Cardiac fibroblast (primary cell): ENCODE measurements at places on chromosomes 12 and 14.

- DNase-seq, result no peak
Observed at GRCh38 chr12:27366621-27367020, 34.0 kb downstream of the BMAL2 start.

- DNase-seq, result no peak
Observed at GRCh38 chr12:67742461-67742860, 93.9 kb downstream of the DYRK2 start.

DNA sequence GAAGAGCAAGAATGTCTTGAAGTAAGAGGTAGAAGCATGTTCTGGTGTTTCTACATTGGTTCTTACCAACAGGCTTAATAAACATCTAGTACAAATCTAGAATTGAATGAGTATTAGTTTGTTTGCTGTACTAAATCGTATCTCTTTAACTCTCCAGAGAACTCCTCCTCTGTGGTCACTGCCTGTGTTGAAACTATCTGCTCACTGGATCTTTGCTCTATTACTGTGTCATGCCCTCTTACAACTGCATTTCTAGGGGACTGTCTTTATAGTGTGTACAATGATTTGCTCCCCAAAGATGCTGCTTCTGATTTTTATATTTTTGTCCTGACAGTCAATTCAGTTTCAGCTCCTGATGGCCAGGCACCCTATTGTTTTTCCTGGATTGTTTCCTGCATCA lies 50.1 kb upstream of the E2F7 start:
- DNase-seq, result no peak

DNA sequence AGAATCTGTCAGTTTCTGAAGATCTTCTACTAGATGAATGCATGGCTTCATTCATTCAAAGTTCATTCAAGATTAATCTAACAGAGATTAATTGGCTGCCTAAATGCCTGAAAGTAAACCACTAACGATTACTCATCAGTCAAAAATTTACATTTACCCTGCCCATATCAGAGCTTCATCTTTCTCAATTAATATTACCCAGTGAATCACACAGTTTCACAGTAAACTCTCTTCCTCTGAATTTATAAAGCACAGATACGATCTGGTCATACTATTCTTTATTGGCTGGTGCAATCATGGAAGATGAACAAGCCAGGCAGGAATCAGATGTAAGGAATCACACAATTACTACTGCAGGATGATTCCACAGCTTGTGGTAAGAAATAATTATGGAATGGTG lies 377.7 kb downstream of the SLC16A7 start:
- peak; percentile 8 for DNase-seq

DNA sequence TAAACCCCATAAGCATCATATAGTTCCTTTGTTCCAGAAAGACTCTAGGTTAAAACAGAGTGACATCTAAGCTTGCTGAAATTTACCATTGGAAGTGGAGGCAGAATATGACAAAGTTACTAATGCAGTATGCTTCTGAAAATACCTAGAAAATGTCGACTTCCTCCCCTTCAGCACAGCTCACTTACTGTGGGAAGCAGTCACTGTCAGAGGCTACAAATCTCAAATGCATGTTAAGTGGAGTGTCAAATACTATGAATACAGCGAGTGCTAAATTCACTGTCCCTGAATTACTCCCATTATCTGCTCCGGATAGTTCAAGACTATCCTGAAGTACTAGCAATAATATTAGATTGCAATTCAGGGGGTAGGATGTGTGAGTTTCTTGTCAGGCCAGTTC lies 1454.6 kb downstream of the AACS start:
- no peak for DNase-seq

GRCh38 chr12:95216711-95217376 lies 423 bp downstream of the FGD6 start:
- peak; percentile 33 for DNase-seq

- no peak for DNase-seq
Observed at GRCh38 chr12:11710431-11710830, 61.0 kb downstream of the ETV6 start.

GRCh38 chr12:29088611-29089219 lies 60.4 kb upstream of the FAR2 start:
- peak; percentile 54 for DNase-seq

- DNase-seq, result peak; percentile 77
Observed at GRCh38 chr12:132622437-132623071, 4.0 kb downstream of the P2RX2 start.

DNA sequence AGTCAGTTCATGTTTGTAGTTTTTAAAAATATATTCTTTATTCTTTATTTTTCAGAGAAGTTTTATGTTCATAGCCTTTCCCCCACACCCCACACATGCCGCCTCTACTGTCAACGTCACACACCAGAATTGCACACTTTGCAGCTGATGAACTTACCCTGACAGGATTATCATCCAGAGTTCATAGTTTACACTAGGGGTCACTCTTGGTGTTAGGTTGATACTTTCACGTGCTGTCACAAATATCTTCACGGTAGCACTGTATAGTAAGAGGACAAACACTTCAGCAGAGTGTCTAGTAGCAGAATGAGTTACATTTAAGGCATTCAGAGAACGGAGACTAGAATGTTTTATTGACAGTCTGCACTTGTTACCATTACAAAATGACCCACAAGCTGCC lies 5.1 kb downstream of the DPPA3 start:
- DNase-seq, result no peak

DNA sequence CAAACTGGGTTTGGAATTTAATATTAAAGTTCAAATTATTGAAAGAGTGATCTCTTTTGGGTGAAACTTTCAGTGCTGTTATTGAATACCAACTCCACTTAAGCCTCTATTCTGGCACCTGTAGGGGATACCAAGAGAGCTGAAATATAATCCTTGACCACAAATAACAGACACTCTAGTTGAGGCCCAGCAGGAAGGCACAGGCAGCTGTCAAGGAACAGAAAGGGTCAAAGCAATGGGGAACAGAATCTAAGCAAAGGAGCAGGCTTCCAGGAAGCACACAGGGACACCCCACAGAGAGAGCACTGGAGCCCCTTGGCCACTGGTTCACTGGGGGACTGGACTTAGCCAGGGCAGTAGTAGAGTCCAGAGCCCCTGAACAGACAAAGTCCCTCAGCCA lies 120.9 kb upstream of the SFSWAP start:
- no peak for DNase-seq

DNA sequence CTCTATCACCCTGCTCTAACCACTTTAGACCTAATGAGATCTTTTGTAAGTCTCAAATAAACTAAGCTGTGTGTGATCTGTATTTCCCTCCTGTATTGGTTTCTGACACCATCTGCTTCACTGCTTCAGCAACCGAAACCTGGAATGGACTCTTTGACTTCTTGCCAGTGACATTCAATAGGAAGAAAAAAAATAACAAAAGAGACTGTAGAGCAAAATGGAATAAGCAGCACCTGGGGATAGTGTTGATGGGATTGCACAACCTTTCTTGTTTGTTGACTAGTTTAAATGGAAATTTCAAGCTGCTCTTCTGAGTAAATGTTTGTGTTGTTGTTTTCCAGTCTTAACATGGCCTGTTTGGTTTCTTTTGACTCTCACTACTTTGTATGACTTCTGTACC lies 888.6 kb upstream of the SEL1L start:
- no peak for DNase-seq

DNA sequence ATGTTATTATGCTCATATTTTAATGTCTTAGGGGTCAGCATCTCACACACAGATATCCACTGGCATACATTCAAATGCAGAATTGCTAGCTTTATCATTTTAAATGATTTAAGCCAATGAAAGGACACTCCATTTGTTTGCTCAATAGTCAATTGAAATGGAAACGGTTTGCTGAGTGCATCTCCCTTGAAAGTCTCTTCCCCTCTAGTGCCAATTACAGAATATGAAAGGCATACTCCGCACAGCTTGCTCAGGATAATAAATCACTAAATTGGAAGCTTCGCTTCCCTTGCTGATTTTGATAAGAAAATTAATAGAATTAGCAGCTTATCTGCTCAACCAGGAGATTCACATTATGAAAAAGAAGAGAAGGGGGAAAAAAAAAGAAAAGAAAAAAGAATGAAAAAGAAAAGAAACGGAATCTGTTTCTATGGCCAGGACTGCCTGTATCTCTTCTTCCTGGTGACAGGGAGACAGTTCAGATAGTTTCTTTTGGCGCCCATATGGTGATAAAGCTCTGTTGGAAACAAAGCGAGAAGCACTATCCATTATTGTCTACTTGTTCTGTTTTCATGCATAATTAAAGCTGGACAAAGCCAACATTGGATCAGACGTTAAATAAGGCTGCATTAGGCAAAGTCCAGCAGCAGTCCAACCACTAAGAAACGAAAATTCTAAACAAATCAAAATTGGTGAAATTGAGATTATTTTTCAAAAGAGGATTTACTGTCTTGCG lies 225.0 kb downstream of the GXYLT1 start:
- DNase-seq, result no peak

- DNase-seq, result peak; percentile 55
Observed at GRCh38 chr12:122961531-122962329, 4.5 kb downstream of the ABCB9 start.

- DNase-seq, result no peak
Observed at GRCh38 chr12:52011602-52012214, 5.0 kb downstream of the TAMALIN start.

DNA sequence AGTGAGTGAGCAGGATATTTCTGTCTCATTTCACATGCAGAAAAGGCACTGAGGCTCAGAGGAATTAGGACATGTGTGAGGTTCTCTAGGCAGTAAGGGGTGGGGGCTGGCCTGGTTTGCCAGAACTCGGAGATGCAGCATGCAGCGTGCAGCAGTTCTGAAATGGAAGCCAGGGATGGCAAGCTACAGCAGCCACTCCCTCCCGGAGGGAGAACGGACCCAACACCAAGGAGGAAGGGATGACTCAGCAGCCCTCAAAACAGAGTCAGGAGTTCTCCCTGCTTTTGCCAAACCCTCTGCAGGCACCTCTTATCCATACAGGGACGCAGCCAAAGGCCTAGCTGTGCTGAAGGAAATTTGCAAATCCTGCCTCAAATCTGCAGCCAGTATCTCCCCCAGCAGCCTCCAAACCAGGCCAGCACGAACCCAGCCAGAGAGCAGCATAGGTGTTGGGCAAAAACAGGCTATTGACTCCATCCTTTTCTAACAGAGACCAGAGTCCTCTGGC lies 10.3 kb upstream of the SERPINA3 start:
- peak; percentile 95 for DNase-seq

DNA sequence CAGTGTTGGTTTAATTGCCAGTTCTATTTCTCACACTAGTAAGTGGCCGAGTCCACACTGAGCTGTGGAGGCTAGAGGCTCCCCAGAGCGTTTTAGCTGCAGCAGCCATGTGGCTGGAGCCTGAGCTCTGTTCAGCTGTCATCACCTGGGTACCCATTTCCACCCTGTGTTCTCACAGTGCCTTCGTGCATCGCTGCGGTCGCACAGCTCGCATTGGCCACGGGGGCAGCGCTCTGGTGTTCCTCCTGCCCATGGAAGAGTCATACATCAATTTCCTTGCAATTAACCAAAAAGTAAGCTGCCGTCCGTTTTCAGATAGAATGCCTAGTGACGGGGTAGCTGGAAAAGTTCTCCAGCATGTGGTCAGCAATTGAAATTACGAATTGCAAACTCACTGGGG lies 15.7 kb downstream of the DDX55 start:
- no peak for DNase-seq

- peak; percentile 56 for DNase-seq
Observed at GRCh38 chr14:67749341-67750084, 47.8 kb downstream of the RDH12 start.

- DNase-seq, result no peak
Observed at GRCh38 chr12:70772836-70773235, 135.6 kb upstream of the PTPRB start.

- DNase-seq, result no peak
Observed at GRCh38 chr14:36513012-36513420, 7.0 kb downstream of the NKX2-1 start.

DNA sequence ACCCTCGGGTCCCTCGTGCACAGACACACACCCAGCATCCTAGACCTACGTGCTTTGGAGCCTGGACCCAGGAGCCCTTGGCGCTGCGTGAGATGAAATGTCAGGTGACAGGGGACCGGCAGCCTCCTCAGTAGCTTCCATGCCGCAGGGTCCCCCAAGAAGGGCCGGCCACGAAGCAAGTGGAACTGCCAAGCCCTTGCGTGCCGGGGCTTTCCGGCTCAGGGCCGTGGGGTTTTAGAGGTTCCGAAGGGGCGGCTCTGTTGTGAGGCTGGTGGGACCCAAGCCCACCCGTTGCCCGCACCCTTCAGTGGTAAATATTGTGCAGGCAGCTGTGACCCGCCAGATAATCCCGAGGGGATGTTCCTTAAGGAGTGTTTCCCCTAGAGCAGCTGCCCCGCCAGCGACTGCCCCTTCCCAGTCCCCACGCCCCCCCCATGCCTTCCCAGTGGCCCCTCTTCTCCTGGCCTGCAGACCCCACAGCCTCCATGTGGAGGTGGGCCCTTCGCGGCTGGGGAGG lies 133.7 kb downstream of the ADGRD1 start:
- no peak for DNase-seq

GRCh38 chr14:105884808-105885281 lies 358.5 kb downstream of the TMEM121 start:
- no peak for DNase-seq

- DNase-seq, result no peak
Observed at GRCh38 chr12:47221256-47222023, 141.7 kb upstream of the AMIGO2 start.

DNA sequence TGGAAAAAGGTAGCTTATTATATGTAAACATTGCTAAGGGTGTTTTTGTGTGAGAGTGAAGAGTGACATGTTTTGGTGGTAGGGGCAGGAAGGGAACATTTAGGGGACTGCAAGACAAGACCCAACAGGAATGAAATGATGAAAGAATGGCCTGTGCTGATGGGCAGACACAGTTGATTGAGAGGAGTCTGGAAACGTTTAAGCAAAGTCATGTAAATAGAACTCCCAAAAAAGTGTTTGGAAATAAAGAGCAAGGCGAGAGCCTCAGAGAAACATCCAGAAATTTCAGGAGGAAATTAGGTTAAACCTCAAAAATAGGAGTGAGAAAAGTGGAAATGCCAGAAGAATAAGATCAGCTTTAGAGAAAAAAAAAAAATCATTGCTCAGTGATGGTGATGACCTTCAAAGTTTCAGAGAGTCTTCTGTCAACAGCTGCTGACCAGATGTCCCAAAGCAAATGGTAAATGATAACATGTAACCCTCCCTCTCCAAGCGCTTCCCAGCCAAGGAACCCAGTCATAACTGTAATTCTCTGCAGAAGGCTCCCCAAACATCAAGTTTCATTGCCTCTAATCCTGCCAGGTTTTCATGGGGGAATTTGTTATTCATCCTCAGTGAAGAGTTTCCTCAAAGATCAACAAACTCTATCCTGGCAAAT lies 223.2 kb upstream of the FAR2 start:
- DNase-seq, result peak; percentile 54

DNA sequence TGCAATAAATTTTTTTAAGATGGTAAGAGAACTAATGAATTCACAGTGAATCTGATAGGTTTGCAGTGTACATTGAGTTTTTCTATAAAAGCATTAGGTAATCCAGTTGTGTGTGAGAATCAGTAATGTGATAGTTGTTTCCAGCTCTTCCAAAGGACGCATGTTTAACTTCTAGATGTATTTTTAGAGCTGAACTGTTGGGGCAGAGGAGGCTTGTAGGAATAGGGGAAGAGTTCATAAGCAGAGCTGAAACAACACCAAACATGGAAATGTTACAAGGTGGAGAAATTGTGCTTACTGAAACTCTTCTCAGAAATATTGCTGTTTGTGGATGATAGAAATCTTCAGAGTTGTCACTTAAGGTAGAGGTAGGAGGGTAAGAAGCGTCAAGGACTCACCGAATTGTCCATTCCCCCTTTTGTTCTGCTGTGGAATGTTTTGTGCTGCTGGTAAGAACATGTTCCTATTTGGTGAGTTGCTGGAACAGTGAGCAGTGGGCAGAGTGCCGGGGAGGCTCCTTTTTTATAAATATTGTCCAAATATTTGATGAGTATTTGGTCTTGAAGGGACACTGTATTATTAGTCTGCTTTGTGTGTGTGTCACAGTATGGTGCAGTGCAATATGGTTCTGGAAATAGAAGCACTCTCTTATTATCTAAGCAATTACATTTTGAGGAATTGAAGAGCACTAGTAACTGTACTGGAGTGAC lies 76.7 kb downstream of the ANO6 start:
- DNase-seq, result no peak
